Psoas muscle (tissue), 8 donors: ENCODE measurements at places on chromosomes 11 and 22. TPM values are rescaled to one million over a fixed set of nuclear protein-coding genes. Genes with fewer than 3 reads are reported as not detected.

FAT3 gene
- total RNA-seq = 0.52 TPM

MMP13 gene
- total RNA-seq = not detected

TXNRD2 gene
- 27.9 TPM for total RNA-seq

RFPL1 gene
- total RNA-seq = not detected

- DNase-seq = no peak
These were observed 393.5 kb downstream of the BUD13 start for GRCh38 chr11:116379185-116379828.

- peak; percentile 42 for DNase-seq
These were observed 10.8 kb downstream of the ARAP1 start for GRCh38 chr11:72741429-72741833.

DNA sequence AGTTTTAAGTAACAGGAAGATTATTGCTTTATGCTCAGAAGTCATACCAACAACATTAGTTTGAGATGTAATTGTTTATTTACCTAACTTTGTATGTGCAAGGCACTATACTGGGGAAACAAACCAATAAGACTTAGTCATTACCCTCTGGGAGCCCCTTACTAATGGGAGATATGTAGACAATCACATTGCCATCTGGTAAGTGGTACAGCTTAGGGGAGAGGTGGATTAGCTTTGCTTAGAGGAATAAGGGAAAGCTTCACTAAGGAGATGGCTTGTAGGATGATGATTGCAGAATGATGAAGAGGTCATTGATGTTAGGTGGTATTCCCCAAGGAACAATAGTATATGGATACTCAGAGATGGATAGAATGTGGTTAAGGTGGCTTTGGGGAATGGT, 17.5 kb downstream of the EMSY start:
- no peak for DNase-seq

- no peak for DNase-seq
These were observed 19.4 kb downstream of the HTR3A start for GRCh38 chr11:113994077-113994954.

- no peak for DNase-seq
These were observed 25.6 kb downstream of the OR2AG2 start for GRCh38 chr11:6746086-6746618.

GRCh38 chr11:287821-288477, 977 bp upstream of the PGGHG start:
- DNase-seq = peak; percentile 20

DNA sequence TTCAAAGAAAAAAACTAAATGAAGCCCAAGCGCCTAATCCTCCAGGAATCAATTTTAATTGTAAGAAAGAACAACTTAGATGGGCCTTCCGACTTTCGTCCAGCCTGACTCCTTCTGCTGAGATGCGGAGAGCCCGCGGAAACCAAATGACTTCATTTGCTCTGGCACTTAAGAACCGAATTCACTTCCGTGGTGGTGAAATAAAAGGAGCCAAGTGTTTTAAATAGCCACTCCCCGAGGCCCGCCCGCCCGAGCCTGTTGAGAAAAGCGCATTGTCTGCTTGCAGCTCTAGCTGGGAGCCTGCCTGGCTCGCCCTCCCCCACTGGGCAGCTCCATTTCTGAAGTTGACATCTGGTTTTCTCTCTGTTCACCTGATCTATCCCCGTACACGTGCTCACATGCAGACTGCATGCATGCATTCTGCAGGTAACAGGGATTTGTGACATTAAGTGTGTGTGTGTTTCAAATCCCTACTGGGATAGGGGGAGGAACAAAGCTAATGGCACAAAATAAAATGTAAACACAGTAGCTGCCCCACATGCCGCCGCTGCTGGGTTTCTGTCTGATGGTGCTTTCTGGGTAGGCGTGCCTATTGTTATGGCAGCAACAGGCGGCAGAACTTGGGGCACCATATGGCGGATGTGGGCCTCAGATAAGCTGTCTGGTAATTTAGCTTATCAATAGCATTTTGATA, 6.2 kb downstream of the TEAD1 start:
- peak; percentile 79 for DNase-seq

GRCh38 chr11:128391811-128392210, 195.5 kb downstream of the ETS1 start:
- DNase-seq = no peak
